Transverse colon (tissue), 4 donors: ENCODE measurements at places on chromosomes 7 and 10. TPM values are rescaled to one million over a fixed set of nuclear protein-coding genes. Genes with fewer than 3 reads are reported as not detected.
A peak's percentile ranks its signal among the peaks of the same experiment; 100 is the strongest.

DNA sequence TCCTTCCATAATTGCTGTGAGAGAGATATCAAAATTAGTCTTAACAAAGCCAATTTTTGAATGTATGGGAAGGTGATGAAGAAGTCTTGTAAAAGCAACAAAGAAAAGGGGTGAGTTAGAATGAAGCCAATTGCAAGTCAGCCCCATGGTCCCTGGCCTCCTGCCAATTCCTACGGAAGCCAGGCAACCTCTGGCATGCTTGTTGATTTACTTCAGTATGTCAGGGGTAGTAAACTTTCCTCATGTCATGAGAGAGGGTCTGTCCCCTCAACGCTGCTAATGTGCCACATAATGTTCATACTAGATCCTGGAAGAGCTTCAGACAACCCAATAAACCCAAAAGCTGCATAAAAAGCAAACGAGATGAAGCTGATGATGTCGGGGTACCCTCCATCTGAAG, 159.1 kb upstream of the YAE1 start:
- H3K27me3 ChIP-seq = no peaks in the 10 kb centered on the region
- H3K4me3 ChIP-seq = no peak overlapping the region
- no peak for DNase-seq

GRCh38 chr7:102042016-102042656, 224.7 kb downstream of the CUX1 start:
- no peak overlapping the region for H3K4me3 ChIP-seq
- DNase-seq = no peak
- H3K4me1 ChIP-seq = peaks cover 4% of the 10 kb centered on the region
- H3K27me3 ChIP-seq = no peaks in the 10 kb centered on the region
- H3K36me3 ChIP-seq = no peaks in the 10 kb centered on the region

GRCh38 chr10:17035446-17035845, 94.2 kb downstream of the CUBN start:
- peaks cover 5% of the 10 kb centered on the region for H3K4me1 ChIP-seq
- H3K27me3 ChIP-seq = no peaks in the 10 kb centered on the region
- no peak for DNase-seq
- no peak overlapping the region for H3K27ac ChIP-seq
- no peak overlapping the region for H3K4me3 ChIP-seq

Gene C1GALT1
- total RNA-seq = 37.6 TPM

DNA sequence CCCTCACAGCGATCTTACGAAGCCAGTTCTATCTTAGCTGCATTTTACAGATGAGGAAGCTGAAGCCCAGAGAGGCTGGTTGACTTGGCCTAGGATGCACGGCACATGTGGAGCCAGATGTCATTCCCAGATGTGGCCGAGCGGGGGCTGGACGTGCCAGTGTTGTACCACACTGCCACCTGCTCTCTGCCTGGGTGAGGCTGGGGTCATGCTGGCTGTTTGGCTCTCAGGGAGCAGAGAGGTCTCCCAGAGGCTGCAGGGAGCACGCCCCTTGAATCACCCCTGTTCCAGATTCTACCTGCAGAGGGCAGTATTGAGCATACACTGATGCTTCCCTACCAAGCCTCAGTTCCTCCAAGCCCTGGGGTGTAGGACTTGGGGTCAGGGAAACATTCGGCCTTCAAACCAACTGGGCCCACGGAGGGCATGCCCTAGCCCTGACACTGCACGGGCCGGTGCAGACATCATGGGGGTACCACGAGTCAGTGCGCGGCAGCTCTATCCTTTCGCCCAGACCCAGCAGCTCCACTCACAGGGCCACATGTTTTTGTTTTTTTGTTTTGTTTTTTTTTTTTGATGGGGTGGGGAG, 3.8 kb upstream of the GTF2IRD1 start:
- peaks cover 22% of the 10 kb centered on the region for H3K4me1 ChIP-seq
- no peaks in the 10 kb centered on the region for H3K27me3 ChIP-seq
- no peaks in the 10 kb centered on the region for H3K36me3 ChIP-seq
- DNase-seq = peak; percentile 66
- no peak overlapping the region for H3K4me3 ChIP-seq

DNA sequence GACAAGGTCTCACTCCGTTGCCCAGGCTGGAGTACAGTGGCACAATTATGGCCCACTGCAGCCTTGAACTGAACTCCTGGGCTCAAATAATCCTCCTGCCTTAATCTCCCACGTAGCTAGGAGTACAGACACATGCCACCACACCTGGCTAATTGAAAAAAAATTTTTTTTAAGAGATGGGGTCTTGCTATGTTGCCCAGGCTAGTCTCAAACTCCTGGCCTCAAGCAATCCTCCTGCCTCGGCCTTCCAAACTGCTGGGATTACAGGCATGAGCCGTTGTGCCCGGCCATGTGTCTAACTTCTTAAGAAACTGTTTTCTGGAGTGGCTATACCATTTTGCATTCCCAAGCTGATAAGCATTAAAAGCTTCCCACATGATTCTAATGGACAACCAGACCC, 9.5 kb upstream of the EFCAB10 start:
- H3K27ac ChIP-seq = no peak overlapping the region
- H3K27me3 ChIP-seq = no peaks in the 10 kb centered on the region
- no peak overlapping the region for H3K4me3 ChIP-seq
- DNase-seq = no peak
